Erythroblast (primary cell): ENCODE measurements at places on chromosomes 16 and 17.
A peak's percentile ranks its signal among the peaks of the same experiment; 100 is the strongest.

- no peak for DNase-seq
Observed at GRCh38 chr17:72126575-72127486, 6.0 kb downstream of the SOX9 start.

GRCh38 chr17:28398280-28398981 lies 7.6 kb downstream of the SLC46A1 start:
- DNase-seq: no peak

- peak; percentile 34 for DNase-seq
Observed at GRCh38 chr16:55622930-55623561, 32.7 kb upstream of the SLC6A2 start.

DNA sequence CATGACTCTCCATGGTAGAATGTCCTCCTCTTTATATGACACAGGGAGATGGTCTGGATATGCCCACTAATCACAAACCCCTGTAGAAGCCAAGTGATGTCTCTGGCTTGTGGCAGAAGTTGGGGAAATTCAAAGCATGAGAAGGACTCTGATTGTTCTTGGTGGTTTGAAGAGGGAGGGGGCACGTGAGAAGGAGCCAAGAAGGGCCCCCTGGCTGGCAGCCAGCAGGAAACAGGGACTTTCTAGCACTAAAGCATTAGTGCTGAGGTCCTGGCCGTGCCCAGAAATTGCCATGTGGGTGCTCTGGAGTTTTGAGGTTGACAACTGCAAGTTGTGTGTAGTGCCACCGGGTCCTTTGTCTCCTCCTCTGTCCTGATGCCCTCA lies 199.9 kb downstream of the LGALS9B start:
- no peak for DNase-seq

DNA sequence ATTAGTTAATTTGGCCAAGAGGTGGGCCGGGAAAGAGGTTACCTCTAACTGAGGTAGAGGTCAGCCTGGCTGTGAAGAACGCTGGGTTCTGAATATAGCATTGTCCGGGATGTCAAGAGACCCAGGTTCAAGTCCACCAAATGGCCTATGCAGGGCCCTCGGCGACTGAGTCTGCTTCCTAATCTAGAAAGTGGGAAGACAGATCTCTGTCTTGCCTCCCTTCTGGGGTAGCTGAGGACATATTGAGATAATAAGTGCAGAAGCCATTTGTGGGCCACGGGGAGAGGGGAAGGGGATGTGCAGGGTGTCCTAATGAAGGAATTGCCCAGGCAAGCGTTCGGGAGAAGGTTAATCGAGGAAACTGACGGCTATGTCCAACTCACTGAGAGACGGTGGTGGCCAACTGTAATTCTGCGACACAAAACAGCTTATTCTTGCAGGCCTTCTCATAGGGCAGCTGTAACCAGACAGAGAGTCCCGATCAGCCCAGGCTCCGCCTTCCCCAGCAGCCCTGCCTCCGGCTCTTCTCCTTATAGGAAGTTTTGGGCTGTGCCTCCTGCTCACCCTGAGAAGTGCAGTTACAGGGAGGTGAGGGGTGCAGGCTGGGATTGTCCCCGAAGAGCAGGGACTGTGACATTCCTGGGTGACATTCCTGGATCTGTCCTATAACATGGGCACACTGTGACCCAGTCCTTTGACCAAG lies 15.9 kb downstream of the HASPIN start:
- DNase-seq: no peak

GRCh38 chr17:17815436-17816200 lies 21.2 kb downstream of the SREBF1 start:
- DNase-seq: no peak

- no peak for DNase-seq
Observed at GRCh38 chr17:17217995-17218394, 11.9 kb upstream of the PLD6 start.

DNA sequence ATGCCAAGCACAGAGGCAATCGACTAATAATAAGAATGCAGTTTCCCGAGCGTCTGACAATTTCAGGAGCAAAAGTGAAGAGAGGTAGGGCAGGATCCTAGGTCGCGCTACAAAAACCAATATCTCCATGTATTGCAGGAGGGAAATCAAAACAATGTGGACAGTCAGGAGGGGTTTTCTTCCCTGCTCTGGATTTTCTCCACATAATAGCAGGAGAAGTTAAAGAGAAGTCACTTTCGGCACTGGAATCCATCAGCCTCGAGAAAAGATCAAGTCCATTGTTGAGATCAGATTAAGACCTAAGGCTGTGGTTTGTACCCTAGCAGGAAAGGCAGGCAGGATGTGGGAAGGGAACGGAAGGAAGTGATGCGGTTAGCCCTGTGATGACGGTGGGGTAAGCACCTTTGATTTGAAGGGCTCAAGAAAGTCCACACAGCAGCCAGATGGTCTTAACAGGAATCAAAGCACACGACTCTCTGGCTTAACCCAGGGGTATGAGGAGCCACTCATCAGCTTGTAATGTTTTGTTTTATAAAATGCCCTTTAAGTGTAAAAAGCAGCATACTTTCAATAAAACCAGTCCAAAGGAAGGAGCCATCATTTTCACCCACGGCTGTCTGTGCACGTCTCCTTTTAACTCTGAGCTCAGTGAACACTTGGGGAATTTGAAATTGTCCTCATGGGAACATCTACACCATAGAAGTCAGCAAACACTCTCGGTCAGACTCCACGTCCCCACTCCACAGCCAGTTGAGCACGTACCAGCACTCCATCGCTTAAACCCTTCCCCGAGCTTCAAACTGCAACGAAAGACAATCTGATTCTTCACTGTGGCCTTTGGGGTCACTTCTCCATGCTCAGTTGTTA lies 15.8 kb upstream of the AKTIP start:
- no peak for DNase-seq

GRCh38 chr16:17068524-17068923 lies 402.2 kb downstream of the XYLT1 start:
- no peak for DNase-seq

DNA sequence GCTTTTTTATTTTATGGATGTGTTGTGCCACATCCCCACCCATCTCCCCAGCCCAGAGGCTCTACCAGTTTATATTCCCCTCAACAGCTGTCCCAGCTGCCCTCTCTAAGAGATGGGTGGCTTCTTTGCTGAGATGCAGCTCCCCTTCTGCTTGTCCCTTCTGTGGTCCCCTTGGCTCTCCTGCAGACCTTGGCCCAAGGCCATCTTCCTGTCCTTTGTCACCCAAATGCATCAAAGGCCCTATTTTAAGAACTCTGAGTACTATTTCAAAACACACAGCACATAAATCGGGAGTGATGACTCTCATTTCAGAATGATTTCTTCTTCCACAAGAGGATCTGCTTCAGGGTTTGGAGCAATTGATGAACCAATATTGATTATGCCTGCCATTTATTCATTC lies 85.3 kb downstream of the SPACA3 start:
- DNase-seq: no peak

DNA sequence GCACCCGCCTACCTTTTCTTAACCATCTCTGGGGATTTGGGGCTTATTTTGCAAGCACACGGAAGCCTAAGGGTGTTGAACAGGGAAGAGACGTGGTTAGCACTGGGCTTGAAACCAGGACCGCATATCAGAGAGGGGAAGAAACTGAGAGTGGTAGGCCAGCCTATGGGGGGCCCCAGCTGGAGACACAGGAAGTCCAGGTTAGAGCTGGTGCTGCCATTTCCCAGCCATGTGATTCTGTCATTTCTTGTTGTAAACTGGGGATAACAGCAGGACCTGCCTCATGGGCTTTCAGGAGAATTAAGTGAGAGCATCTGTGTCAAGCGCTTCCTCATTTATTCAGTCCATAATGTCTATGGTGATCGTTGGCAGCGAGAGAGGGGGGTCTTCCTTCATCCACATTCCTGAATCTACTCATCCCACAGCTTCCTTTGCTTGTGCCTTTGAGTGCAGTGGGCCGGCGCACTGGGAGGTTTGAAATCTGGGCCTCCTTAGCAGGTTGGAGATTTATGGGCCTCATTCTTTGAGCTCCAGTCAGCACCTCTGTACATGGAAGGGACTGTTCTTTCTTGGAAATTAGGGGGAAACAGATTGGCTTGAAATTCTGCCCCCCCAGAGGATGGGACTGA lies 20.1 kb downstream of the NKD1 start:
- no peak for DNase-seq
